ENCODE measurements at places on chromosomes 7 and 10.

DNA sequence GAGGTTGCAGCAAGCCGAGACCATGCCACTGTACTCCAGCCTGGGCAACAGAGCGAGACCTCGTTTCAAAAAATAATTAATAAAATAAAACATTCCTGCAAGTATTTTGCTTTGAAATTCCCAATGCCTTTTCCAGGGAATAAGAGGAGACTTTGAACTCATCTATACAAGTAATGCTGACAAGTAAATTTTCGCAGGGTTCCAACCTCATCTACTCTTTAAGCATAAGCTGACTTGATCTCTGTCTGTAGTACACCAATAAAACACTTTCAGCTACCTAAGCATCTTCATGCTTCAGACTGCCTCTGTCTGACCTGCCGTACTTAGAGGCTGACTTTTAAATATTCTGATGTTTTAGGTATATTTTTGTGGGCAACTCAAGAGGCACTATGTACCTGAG is 13.7 kb upstream of the BEND7 start:
- DNase-seq = no peak

DNA sequence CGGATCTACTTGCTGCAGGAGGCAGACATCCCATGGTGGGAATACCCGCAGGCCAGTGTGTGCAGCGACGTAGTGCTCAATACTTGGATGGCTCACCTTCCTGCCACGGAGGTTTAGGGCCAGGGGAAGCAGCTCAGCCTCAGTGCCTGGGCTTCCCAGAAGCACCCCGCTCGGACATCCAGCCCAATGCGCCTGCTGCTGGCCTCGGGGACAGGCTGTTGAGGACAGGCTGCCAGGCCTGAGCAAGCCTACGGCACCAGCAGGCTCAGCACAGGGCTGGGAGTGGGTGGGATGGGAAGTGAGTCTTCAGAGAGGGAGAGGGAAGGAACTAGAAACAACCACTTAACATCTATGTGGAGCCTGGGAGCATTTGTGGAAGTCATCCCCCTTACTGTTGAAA is 441.3 kb upstream of the MGMT start:
- no peak for DNase-seq

- no peak for DNase-seq
Measured at GRCh38 chr7:47956220-47956619, 8.0 kb upstream of the PKD1L1 start.

DNA sequence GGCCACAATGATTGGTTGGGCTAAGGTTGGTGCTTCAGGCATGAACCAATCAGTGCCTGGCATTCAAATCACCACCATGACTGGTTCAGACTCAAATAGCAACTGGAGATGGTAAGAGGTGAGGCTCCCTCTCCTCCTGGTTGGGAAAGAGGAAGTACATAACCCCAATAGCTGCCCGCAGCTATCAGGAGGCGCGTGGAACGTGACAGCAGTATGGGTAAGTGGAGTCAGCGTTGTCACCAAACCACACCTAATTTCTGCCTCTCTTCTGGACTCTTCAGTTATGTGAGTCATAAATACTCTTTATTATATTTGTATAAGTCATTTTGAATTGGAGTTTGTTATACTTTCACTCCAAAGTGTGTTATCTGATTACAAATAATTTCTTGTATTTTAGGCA is 17.9 kb upstream of the ITGA8 start:
- DNase-seq = no peak

DNA sequence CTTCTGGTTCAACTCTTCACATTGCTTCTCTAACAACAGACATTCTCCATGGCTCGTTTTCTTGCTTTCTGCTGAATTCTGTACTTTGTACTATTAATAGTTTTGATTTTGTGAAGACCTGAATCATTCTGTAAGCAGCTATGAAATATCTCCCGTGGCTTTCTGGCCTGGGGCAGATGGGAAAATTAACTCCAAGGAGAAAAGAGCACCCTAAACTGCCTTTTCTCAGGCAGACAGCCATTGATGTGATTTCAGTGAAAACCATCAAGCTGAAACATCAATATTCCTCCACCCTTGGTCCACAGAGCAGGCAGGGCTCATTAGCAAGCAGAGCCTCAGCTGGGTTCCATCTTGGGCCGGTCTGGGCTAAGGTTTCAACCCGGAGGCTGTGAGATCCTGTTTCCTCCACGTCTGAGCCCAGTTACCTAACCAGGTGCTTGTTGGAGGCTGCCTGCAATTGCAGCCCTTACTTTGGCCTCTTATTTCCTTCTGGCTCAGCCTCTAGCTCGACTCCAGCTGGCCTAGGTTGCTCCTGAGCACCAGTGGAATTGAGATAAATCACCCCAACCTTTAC is 21.1 kb upstream of the EZH2 start:
- no peak for DNase-seq

- DNase-seq = no peak
Measured at GRCh38 chr10:23047201-23048050, 48.0 kb upstream of the MSRB2 start.

- DNase-seq = no peak
Measured at GRCh38 chr7:101985057-101985902, 167.9 kb downstream of the CUX1 start.

- DNase-seq = no peak
Measured at GRCh38 chr10:71831646-71832552, 19.2 kb downstream of the PSAP start.

DNA sequence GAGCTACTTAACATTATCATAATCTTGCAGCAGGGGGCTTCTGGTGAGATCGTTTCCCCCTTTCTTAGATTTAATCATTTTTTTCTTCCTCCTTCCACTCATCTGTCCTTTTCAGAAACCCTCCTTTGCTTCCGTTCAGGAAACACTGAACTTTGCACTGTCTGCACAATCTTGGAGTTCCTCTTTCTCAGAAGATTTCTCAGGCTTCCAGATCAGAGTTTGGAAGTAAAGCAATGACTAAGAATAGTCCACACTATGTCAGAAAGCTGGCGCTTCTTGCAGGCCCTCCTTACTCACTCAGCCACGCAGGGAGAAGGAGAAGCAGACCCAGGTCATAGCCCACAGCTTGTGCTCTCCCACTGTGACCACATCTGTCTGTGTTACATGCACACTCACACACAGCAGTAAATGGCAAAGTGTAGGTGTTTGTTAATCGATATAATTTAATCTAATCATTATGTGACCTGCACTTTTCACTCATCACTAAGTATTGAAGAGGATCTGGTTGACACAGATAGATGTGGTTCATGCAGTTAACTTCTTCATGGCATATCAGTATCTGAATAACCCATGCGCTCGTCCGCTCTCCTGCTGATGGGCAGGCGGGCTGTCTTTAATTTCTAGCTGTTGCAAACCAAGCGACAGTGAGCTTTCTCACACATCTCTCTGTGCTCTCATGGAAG is 30.2 kb downstream of the ALOX5 start:
- no peak for DNase-seq

DNA sequence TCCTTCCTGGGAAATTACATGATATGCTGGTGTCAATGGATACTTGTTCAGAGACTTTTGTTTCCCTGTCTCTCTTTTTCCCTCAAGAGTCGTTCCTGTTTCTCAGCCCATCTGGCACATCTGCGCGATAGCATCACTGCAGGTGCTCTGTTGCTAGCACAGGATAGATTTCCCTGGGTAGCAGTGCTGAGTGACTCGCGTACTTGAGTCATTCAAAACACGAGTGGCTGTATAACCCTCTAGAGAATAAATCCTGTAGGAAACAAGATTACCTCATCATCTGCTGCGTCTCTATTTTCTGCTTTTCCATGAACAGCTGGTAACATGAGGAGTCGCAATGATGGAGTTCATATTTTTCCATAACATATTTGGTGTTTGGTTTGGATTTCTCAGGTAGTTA is 452.0 kb upstream of the FZD8 start:
- no peak for DNase-seq

GRCh38 chr10:84329986-84330651 is 1.7 kb downstream of the CCSER2 start:
- no peak for DNase-seq

- no peak for DNase-seq
Measured at GRCh38 chr10:59127991-59128390, 48.5 kb upstream of the PHYHIPL start.

GRCh38 chr7:118109607-118110006 is 74.4 kb upstream of the LSM8 start:
- no peak for DNase-seq

DNA sequence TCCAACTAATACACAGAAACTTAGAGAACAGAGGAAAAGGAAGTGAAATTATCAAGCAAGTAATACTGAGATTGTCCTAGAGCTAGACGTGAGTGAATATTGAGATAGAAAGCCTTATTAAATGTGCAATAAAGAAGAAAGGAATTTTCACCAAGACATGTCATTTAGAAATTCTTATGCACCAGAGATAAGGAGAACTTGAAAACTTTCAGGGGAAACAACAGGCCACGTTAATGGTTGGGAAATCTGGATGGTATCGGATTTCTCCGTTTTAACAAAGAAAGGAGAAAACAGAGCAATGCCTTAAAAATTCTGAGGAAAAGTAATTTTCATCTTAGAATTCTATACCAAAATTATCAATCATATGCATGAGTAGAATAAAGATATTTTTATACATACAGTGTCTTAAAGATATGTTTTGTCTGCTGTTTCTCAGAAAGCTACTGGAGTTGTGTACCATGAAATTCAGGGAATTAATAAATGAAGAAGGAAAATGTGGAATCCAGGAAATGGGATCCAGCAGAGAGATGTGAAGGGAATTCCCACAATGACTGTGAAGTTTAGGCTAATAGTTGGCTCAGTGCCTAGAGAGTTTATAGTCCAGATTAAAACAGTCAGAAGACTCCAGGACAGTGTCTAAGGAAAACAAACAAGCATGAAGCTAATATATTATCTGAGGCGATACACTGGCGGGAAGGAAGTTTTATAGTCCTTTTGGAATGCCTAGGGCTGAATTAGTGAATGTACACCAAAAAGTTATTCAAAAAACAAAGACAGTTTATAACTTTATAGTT is 159.5 kb downstream of the PPP1R9A start:
- DNase-seq = no peak

GRCh38 chr7:40531956-40532355 is 397.2 kb downstream of the SUGCT start:
- DNase-seq = no peak

DNA sequence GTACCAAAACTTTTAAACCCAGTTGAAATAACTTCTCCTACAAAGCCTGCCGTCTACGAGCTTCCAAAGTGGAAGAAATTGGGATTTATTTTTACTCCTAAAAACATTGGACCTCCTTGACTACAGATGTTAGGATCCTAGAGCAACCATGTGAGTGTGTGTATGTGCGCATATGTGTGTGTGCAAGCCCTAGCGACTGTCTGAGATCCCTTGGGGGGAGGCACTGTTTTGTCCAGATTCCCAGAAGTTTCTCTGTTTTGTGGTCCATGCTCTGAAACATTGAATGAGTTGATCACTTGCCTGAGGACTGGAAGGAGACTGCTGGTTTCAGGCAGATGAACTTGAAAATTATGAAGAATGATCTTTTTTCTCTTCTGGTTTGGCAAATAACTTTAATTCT is 312.3 kb upstream of the ZNF32 start:
- DNase-seq = no peak

DNA sequence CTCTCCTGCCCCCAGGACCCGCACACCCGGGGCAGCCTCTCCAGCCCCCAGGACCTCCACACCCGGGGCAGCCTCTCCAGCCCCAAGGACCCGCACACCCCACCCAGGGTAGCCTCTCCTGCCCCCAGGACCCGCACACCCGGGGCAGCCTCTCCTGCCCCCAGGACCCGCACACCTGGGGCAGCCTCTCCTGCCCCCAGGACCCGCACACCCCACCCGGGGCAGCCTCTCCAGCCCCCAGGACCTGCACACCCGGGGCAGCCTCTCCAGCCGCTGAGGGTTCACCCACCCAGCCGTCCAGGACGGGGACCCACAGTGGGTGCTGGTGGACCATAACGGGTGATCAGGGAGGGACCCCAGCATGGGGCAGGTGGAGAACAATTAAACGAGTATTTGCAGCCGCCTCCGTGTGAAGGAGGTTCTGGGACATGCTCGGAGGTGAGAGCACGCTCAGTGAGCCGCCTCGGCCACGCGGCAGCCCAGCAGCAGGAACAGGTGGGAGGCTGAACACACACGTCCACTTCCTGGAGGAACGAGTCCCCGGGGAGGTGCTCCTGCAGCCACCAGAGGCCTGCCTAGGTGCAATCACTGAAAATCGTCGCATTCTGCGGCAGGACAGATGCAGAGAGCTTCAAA is 107.9 kb downstream of the PDGFA start:
- no peak for DNase-seq

DNA sequence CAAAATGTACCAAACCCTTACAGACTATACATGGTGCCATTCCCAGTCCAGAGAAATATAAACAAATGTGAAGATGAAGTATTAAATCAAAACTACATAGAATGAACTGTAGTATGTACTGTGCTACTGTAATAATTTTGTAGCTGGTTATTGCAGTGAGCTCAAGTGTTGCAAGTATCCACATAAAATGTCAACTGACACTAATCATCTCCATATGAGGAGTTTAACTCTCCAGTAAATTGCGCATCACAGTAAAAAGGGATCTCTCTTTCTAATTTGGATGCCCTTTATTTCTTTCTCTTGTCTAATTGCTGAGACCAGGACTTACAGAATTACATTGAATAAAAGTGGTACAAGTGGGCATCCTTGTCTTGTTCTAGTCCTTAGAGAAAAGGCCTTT is 165.5 kb downstream of the CPED1 start:
- DNase-seq = no peak

DNA sequence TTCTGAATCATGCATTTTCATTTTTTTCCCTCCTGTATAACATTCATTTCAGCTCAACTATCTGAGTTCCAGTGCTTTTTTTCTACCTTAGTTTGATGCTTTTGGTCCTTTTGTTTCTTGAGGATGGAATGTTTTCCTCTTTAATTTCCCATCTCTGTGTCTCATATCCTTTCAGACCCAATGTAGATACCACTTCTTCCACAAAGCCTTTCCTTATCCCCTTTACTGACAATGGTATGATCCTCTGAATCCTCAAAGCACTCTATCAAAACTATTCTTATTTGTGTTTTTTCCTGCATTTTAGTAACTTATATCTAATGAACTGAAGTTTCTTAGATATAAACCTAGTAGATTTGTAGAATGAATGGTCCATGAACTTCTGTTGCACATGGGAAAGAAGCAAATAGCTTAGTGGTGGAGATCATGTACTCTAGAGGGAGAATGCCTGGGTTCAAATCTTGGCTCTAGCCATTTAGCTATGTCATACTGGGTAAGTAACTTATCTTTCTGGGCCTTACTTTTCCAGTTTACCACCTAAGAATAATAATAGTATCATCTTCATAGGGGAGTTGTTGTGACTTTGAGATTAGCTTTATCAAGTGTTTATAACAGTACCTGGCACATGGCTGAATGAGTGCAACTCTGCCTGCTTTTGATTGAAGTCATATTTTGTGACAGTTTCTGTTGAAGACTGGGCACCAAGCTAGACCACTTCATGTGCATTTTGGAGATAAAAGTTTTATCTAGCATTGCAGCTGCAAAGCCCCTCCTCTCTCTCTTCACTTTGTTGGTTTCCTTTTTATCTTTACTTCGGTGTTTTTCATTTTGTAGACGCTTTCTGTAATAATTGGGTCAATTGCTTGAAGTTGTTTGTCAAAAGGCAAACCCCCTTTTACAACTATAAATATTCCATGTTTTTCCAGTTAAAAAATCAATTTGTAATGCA is 18.5 kb downstream of the STAM start:
- no peak for DNase-seq

Measured in activated T-helper 1 cell treated with anti-CD3 and anti-CD28 coated beads, Interleukin-2, amount 50 U/mL, for 16 hours (primary cell).